ENCODE measurements at places on chromosomes 12 and 14. TPM values are rescaled to one million over a fixed set of nuclear protein-coding genes. Genes with fewer than 3 reads are reported as not detected.

The DNAJC22 gene
- polyA plus RNA-seq: 0.02 TPM

The OR6S1 gene
- polyA plus RNA-seq: not detected

The CD27 gene
- polyA plus RNA-seq: 0.98 TPM

The ARF3 gene
- polyA plus RNA-seq: 71.5 TPM

The CLEC6A gene
- not detected for polyA plus RNA-seq

The GRIP1 gene
- 2.4 TPM for polyA plus RNA-seq

The TESPA1 gene
- polyA plus RNA-seq: 0.26 TPM

The LRTM2 gene
- not detected for polyA plus RNA-seq

The CCND2 gene
- polyA plus RNA-seq: 6.1 TPM

The GLS2 gene
- 4.2 TPM for polyA plus RNA-seq

The SLC24A4 gene
- 0.04 TPM for polyA plus RNA-seq

The AQP6 gene
- 0.08 TPM for polyA plus RNA-seq

The SYNE3 gene
- 0.48 TPM for polyA plus RNA-seq

The BICDL1 gene
- polyA plus RNA-seq: 54.7 TPM

The SIX6 gene
- not detected for polyA plus RNA-seq

The MGAT4C gene
- under 0.01 TPM for polyA plus RNA-seq

The INHBC gene
- polyA plus RNA-seq: 0.01 TPM

The CCDC196 gene
- not detected for polyA plus RNA-seq

The LRP6 gene
- polyA plus RNA-seq: 2.5 TPM

The MYF6 gene
- not detected for polyA plus RNA-seq

The NOXRED1 gene
- polyA plus RNA-seq: 0.09 TPM

The KRT83 gene
- not detected for polyA plus RNA-seq

The TCL1B gene
- polyA plus RNA-seq: not detected

The HSPB8 gene
- polyA plus RNA-seq: 155 TPM

The IAPP gene
- polyA plus RNA-seq: 0.05 TPM

The CALM1 gene
- polyA plus RNA-seq: 487 TPM

Data from esophagus (tissue), 2 donors.